Cardiac ventricle fibroblast (primary cell): ENCODE measurements at places on chromosomes 2 and 18. TPM values are rescaled to one million over a fixed set of nuclear protein-coding genes. Genes with fewer than 3 reads are reported as not detected.

Gene SPATA3
- not detected in 2 replicates for total RNA-seq

Gene FBXO36
- 2.6 and 2.9 TPM in 2 replicates for total RNA-seq

Gene SGPP2
- total RNA-seq = not detected in 2 replicates

Gene ARPC2
- total RNA-seq = 177 and 192 TPM in 2 replicates

Gene CYTIP
- not detected in 2 replicates for total RNA-seq

Gene DSC2
- not detected in 2 replicates for total RNA-seq

Gene MYL12B
- 201 and 208 TPM in 2 replicates for total RNA-seq

Gene GAREM2
- 4.0 and 4.2 TPM in 2 replicates for total RNA-seq

Gene SCYGR7
- not detected in 2 replicates for total RNA-seq

Gene CHRNG
- not detected in 2 replicates for total RNA-seq

Gene HOXD4
- 0.87 TPM in 1 of 2 replicates, not detected in the other for total RNA-seq

Gene GNLY
- total RNA-seq = not detected in 2 replicates

Gene TMEM131
- 21.8 and 26.2 TPM in 2 replicates for total RNA-seq

Gene FLACC1
- total RNA-seq = 1.0 and 2.0 TPM in 2 replicates

Gene IRS1
- total RNA-seq = 15.6 and 20.6 TPM in 2 replicates

Gene TCF4
- 58.9 and 94.2 TPM in 2 replicates for total RNA-seq

Gene WNT6
- 0.06 TPM in 1 of 2 replicates, not detected in the other for total RNA-seq

Gene POLR1B
- 10.5 and 11.0 TPM in 2 replicates for total RNA-seq

Gene HOXD8
- total RNA-seq = 0.62 TPM in 1 of 2 replicates, not detected in the other

Gene OTX1
- not detected in 2 replicates for total RNA-seq

Gene KLF11
- 3.7 and 7.1 TPM in 2 replicates for total RNA-seq

Gene SFTPB
- total RNA-seq = not detected in 2 replicates

Gene CAPN10
- total RNA-seq = 4.1 and 8.3 TPM in 2 replicates

Gene CTDSP1
- total RNA-seq = 64.1 and 77.1 TPM in 2 replicates

Gene PARD6G
- 1.4 and 1.8 TPM in 2 replicates for total RNA-seq

Gene MYCN
- total RNA-seq = 0.37 TPM in 1 of 2 replicates, not detected in the other

Gene PPP1R1C
- not detected in 2 replicates for total RNA-seq

Gene RAB6D
- not detected in 2 replicates for total RNA-seq

Gene G6PC2
- not detected in 2 replicates for total RNA-seq

Gene DOK6
- total RNA-seq = 0.98 and 1.00 TPM in 2 replicates

Gene CYP26B1
- 11.0 and 12.7 TPM in 2 replicates for total RNA-seq

Gene POTEC
- total RNA-seq = not detected in 2 replicates

Gene RPRD1A
- 18.1 and 23.2 TPM in 2 replicates for total RNA-seq

Gene TMEFF2
- 0.06 TPM in 1 of 2 replicates, not detected in the other for total RNA-seq

Gene ALPG
- not detected in 2 replicates for total RNA-seq

Gene CLEC4F
- total RNA-seq = not detected in 2 replicates

Gene NT5DC4
- total RNA-seq = 0.12 TPM in 1 of 2 replicates, not detected in the other

Gene HOXD3
- total RNA-seq = not detected in 2 replicates

Gene C2orf72
- total RNA-seq = 0.19 and 0.20 TPM in 2 replicates

Gene CD207
- not detected in 2 replicates for total RNA-seq

Gene ITGB6
- not detected in 2 replicates for total RNA-seq

Gene DLX1
- total RNA-seq = 0.12 TPM in 1 of 2 replicates, not detected in the other

Gene MXD1
- total RNA-seq = 5.5 and 5.9 TPM in 2 replicates

Gene GALNT3
- total RNA-seq = 0.20 and 0.69 TPM in 2 replicates
